Sciatic nerve (tissue), 2 donors: ENCODE measurements at places on chromosomes 5 and 9.
A peak's percentile ranks its signal among the peaks of the same experiment; 100 is the strongest.

GRCh38 chr9:33332011-33332410 is 41.7 kb downstream of the NFX1 start:
- DNase-seq = no peak

- no peak for DNase-seq
Observed at GRCh38 chr5:109721741-109722140, 32.0 kb downstream of the MAN2A1 start.

DNA sequence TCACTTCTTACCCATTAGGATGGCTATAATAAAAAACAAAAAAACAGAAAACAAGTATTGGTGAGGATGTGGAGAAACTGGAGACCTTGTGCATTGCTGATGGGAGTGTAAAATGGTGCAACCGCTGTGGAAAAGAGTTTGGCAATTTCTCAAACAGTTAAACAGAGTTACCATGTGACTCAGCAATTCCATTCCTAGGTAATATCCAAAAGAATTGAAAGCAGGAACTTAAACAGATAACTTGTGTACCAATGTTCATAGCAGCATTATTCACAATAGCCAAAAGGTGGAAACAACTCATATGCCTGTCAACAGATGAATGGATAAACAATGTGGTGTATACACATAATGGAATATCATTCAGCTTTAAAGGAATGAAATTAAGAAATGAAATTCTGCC is 28.9 kb downstream of the DCP2 start:
- no peak for DNase-seq

DNA sequence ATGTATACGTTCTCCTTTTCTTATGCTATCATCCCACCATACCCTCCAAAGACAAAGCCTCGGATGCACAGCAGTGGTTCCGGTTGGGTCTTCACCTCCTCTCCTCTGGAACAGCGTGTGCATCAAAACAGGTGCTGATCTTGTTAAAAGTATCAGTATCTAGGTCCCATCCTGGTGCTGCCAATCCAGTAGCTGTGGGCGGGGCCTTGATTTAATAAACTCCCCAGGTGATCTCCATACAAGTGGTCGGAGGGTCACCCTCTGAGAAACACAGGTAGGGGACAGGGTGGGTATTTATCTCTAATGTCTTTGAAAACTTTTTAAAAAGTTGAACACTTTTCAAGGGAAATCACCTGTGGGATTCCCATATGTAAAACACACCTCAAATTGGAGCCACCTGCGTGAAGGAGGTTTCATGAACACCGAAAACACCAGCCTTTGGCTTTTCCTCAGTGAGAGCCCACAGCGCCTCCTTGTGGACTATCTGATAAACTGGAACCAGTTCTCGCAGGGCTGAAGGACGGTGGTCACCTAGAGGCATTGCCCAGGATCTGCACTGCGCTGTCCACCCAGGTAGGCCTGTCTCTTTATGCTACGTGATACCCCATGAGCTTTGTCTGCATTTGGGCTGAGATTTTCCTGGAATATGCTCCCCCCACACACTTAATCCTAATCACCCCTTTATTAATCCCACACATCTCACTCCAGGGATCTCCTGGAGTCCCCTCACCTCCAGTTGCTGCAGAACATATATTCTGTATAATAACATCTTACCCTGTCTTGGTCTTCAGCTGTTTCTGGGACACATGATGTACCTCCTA is 80.5 kb upstream of the EPB41L4B start:
- peak; percentile 60 for DNase-seq

- no peak for DNase-seq
Observed at GRCh38 chr5:50576686-50577256, 89.7 kb upstream of the PARP8 start.

- peak; percentile 79 for DNase-seq
Observed at GRCh38 chr5:98770209-98770910, 3.1 kb upstream of the RGMB start.

DNA sequence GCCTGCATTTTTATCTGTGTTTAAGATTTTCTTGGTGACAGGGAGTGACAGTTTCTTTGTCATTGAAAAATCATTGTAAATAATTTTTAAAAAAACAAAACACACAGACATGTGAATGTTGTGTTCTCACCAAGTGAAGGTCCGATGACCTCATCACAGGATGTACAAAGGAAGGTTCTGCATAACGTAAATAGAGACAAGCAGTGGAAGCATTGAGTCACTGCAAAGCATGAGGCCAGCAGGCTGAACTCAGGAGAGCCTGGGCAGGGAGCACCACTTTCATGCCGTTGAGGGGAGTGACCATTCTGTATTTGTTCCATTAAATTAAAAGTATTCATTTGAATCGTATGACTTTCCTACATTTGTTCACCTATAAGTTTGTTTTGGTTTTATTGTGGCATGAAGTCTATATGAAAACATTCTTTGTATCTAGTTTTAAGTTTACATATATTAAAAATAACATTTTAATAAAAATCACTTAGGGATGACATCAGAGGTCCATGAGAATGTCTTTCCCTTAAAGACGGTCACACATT is 70.4 kb upstream of the TLE1 start:
- DNase-seq = no peak

GRCh38 chr5:67201897-67202549 is 5.4 kb upstream of the CD180 start:
- DNase-seq = no peak

DNA sequence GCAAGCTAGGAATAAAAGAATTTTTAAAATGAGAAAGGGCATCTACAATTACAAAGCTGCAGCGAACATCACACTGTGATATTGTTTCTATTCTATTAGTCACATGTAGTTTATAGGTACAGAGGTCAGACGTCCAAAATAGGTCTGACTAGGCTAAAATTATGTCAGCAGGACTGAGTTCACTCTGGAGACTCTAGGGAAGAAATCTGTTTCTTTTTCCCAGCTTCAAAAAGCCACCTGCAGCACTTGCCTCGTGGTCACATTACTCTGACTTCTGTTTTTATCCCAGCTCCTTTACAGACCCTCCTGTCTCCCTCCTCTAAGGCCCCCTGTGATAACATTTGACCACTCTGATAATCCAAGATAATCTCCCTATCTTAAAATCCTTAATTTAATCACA is 5.1 kb upstream of the CKS2 start:
- DNase-seq = no peak

- DNase-seq = no peak
Observed at GRCh38 chr5:78279194-78279593, 15.3 kb downstream of the AP3B1 start.

GRCh38 chr9:69174616-69175463 is 763 bp downstream of the TJP2 start:
- DNase-seq = peak; percentile 77

- no peak for DNase-seq
Observed at GRCh38 chr9:37593883-37594448, 1.6 kb upstream of the TOMM5 start.

DNA sequence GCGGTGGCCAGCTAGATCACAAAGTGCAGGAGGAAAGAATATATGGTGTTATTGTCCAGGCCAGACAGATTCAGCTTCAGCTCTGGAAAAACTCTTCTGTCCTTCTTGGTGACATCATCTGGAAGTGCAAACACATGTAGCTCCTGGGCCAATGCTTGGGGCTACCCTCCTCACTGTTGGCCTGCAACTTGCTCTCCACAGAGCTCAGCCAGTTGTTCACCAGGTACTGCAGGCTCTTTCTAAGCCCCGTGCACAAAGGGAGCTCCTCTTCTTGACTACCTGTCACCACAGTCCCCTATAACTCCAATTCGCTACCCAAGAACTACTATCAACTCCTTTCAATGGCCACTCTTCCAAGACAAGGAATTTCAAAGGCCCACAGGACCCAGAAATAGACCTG is 1175.9 kb upstream of the CDH9 start:
- DNase-seq = no peak

DNA sequence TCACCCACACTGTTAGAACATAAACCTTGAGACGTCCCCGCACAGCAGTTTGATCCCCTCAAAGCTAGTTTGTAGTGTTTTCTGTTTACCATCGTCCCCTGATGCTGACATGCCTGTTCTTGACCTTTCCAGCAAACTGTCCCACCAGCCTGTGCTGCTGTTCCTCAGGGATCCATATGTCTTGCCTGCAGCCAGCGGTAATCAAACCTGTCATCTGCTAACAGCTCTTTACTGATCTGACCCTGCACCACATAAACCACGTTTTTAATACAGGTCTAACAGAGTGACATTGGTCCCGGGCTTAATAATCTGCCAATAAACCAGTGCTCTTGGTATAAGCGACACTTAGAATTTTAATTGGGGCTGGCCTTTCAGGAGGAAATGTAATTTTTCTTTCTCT is 34.7 kb downstream of the PPIC start:
- DNase-seq = no peak

DNA sequence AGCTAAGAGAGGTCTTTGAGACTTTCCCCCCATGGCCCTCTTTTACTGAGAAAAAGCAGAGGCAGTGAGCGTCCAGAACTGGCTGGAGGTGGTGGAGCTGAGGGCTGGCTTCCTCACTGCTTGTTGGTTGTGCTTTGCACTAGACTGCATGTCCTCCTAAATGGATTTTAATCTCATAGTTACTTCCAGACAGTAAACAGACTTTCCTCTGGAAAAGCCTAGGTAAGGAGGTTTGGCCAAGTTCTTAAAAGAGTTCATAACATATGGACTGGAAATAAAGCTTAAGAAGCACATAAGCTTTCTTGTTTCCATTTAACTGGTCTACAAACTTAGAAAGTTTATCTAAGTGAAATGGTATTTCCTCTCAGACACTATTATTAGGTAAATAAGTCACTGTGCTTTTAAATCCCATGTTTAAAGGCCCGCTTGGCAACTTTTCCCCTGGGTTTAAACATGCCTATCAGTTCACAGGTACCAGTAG is 2.0 kb downstream of the ASPN start:
- no peak for DNase-seq

- DNase-seq = no peak
Observed at GRCh38 chr5:33120671-33121070, 320.1 kb upstream of the TARS1 start.

- DNase-seq = no peak
Observed at GRCh38 chr5:14917719-14918118, 46.1 kb upstream of the ANKH start.

GRCh38 chr9:118561051-118561450 is 808.2 kb downstream of the BRINP1 start:
- DNase-seq = no peak

GRCh38 chr5:58834242-58835225 is 251.7 kb downstream of the RAB3C start:
- DNase-seq = no peak

GRCh38 chr9:95363051-95363841 is 45.7 kb upstream of the FANCC start:
- DNase-seq = no peak

GRCh38 chr5:123819833-123820232 is 307.9 kb downstream of the CSNK1G3 start:
- no peak for DNase-seq

DNA sequence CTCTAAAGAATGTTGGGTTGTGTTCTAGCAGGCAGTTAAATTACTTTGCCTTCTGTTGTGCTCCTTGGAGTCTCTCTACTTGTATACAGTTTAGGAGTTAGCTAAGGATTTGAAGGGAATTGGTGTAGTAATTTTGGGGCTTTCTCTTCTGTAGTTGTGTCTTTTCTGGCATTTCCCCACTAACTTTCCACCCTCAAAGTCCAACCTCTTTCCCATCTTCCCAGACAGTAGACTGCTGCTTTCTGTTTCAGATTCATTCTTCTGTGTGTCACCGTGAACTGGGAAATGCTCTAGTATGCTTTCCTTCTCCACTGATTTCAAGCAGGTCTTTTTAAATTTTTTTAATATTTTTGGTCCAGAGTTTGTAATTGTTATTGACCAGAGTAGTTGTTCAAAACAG is 4.5 kb upstream of the ANGPTL2 start:
- DNase-seq = no peak

DNA sequence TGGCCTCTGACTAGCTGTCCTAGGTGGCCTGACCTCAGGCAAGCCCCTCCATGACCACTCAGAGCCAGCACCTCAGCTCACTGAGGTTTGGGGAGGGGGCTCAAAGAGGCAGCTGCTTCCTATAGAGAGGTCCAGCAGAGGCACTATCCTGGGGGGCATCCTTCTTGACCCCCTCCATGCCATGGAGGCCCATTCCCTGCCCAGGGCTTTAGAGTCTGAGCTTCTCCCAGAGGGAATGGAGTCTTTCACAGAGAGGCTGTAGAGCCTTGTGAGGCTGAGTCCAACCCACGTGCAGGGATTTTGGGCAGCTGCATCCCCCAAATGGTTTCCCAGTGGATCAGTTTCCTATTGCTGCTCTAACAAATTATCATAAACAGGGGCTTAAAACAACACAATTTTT is 16.9 kb downstream of the IRF1 start:
- peak; percentile 30 for DNase-seq

DNA sequence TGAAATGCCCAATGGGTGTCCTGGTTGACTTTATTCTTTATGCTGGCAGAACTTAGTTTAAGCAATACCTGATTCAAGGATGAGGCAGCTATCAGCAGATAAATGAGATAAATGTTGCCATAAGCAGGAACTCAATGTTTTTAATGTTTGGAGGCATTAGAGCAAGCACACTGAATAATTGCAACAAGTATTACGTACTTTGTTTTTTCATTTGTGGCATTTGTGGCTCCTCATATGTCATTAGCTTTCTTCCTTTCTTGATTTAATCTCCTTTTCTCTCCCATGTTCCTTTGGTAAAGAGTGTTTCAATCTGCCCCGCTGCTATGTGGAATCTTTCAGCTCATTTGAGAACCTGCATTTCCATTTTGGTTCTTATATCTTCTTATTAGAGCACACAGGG is 6.4 kb upstream of the NR3C1 start:
- DNase-seq = no peak

DNA sequence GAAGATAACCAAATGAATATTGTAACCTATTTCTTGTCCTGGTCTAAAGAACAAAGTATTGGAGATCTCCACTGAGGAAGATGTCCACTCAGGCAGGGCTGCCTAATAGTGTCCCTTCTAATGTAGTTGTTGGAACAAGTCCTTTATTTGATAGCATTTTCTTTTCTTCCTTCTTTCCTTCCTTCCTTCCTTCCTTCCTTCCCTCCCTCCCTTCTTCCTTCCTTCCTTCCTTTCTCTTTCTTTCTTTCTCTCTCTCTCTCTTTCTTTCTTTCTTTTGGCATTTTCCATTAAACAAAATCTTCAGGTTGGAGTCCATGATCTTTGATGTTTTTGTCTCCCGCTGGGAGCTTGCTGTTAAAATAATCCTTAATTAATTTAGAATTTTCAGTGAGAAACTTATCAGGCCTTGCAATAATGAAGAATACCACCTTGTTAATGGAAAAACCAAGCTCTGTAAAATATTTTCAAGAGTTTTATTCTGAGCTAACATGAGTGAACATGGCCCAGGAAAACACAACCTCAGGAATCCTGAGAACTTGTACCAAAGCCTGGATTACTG is 43.5 kb upstream of the TENT2 start:
- DNase-seq = no peak
